ENCODE measurements at places on chromosomes 12 and 14.
A peak's percentile ranks its signal among the peaks of the same experiment; 100 is the strongest.

GRCh38 chr12:31037931-31038330 is 35.7 kb upstream of the DDX11 start:
- no peak for DNase-seq

DNA sequence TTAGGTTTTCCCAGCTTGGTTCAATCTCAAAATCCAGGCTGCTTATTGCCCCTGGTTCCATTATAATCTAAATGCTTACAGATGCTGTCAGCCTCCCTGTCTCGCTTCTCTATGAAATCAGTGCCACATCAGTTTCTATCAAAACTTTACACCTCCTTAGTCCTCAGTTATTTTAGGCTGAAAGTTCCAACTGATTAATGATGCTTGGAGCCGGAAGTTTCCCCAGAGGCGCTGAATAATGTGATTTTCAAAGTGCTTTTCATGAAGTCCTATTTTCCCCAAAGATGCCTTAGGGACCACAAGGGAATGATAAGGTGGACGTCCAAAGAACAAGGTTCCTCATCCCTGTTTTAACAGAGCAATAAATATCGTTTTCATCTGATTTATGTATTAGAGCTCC is 262.4 kb upstream of the RMST start:
- DNase-seq, result no peak

GRCh38 chr12:18402872-18403611 is 141.7 kb downstream of the PIK3C2G start:
- no peak for DNase-seq

GRCh38 chr12:47561746-47562145 is 144.1 kb downstream of the RPAP3 start:
- DNase-seq, result no peak

- no peak for DNase-seq
Observed at GRCh38 chr14:43198465-43198864, 1308.6 kb downstream of the FSCB start.

DNA sequence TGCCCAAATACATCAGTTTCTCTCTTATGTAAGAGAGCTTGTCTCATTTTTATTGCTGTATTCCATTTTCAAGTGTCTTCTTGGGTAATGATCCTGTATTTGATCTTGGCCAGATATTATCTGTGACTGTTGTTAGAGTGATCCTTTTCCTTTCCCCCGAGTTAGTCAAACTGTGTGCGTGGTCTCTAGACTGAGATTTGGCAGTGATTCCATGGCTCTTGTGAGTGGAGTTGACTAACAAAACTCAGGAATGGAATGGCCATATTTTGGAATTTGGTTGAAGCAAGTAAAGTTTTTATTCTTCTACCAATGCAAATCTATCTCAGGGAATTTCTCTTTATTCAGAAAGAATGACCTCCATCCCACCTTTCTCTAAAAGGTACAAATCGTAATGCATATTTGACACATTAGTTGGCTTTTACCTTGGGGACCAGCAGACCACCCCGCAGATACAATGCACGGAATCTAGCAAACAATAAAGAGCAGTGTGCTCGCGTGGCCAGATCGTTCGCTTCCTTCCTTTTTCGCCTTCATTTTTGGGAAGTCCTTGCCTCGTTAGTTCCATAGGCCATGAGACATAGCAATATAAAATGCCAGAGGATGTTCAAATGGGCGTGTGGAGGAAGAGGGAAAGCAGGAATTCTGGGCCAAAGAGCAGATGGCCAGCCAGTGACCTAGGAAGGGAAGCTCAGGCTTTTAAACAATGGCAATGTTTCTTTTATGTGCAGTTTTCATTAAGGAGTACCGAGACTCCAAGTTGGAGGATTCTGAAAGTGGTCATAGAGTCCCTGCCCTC is 24.4 kb downstream of the ETV6 start:
- no peak for DNase-seq

- DNase-seq, result no peak
Observed at GRCh38 chr14:58946431-58946830, 242.0 kb upstream of the DAAM1 start.

DNA sequence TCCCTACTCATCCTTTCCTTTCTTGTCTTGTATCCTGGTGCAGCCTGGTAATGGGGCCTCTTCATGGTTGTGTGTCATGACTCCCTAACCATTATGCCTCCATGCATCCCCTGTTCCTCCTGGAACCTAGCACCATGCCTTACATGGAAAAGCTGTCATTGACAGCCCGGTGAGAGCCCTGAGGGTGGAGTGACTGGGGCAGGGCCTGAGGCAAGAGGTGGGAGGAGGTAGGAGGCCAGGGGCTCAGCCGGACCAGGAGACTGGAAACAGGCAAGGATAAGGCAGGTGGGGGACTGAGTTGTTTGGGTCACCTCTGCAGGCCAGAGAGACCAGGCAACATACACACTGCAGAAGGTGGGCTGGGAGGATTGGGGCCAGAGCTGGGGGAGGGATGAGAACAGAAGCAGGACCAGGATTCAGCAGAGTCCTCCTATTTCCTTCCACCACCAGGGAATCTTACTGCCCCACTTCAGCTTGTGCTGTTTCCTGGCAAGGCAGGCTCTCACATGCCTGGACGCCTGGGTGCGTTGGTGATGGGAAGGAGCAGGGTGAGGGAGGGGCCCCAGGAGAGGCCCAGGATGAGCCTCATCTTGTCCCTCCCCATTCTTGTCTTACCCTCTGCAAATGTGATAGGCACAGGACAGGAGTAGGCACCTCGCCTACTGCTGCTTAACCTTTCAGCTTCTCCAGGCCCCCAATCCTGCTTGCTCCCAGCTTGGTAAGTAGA is at the start of gene LTB4R2:
LTB4R2 (plus strand) TSS at position 603 of the 727 bp plus-strand sequence. CDS start 525 bp downstream, outside the sequence.
- DNase-seq, result no peak

GRCh38 chr14:58656671-58657411 is 19.1 kb downstream of the DACT1 start:
- no peak for DNase-seq

- no peak for DNase-seq
Observed at GRCh38 chr12:11795913-11796459, 146.5 kb downstream of the ETV6 start.

DNA sequence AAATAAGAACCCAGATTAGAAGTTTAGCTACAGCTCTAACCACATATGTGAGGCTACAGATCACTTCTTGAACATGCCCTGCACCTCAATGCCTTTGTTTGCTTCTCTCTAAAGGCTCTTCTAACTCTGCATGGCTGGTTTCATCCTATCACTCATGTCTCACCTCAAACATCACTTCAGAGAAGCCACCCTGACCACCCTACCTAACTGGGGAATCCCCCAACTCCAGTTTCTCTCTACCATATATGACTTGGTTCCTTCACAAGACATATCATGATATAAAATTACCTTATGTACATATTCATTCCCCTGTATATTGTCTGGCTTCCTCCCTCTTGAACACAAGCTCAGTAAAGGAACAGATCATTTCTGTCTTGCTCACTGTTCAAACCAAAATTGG is 250.2 kb upstream of the GRIP1 start:
- DNase-seq, result no peak

DNA sequence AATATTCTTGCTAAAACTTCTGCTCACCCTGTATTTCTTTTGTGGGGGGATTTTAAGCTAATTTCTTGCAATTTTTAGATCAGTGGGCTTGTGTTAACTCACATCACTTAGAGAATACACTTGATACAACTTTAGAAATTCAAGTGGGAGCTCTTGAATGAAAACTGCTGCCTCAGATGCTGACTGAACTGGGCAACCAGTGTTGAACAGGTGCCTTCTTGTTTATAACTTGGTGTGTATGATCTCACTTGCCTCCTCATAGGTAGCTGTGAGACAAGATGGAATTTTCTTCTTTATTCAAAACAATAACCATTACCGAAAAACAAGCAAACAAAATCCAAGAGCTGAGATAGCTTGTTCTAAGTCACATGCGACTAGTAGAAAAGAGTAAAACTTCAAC is 63.5 kb downstream of the FGD4 start:
- DNase-seq, result no peak

DNA sequence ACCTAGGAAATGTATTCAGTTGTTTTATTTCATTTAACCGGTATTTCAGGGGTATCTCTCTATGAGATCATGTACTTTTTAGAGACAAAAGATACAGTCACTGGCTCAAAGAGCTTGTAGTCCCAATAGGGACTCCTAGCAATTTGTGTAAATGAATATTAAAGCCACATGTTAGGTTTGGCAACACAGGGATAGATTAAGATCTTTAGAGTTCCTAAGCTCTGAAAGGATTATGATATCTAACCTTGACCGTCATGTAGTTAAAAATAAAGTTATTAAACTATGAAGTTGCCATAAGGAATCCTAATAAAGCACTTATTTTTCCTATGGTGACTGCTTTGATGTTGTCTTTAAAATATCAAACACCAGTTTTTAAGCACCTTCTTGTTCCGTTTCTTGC is 100.4 kb upstream of the FGD4 start:
- DNase-seq, result no peak

- peak; percentile 38 for DNase-seq
Observed at GRCh38 chr12:120199595-120200306, 1.2 kb downstream of the RPLP0 start.

DNA sequence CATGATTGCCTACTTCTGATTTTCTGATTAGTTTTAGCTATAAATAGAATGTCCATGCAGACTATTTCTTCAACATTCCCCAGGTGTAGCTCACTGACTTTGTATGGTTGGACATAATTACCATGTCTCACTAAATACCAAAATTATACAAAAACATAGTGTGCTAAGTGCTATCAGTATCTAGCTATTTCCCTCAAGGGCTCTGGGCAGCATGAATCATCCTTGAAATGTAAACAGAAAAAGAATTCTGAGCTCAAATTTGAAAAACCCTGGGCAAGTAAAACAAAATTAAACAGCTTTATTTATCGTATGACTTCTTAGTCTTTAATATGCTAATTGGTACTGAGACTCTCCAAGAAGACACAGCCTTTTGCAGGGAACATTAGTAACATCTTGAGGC is 82.9 kb downstream of the SPATA7 start:
- no peak for DNase-seq

- no peak for DNase-seq
Observed at GRCh38 chr12:44863867-44864266, 12.2 kb downstream of the NELL2 start.

GRCh38 chr14:30995689-30996088 is 29.8 kb upstream of the AP4S1 start:
- no peak for DNase-seq

- no peak for DNase-seq
Observed at GRCh38 chr12:14387219-14387871, 21.9 kb downstream of the ATF7IP start.

DNA sequence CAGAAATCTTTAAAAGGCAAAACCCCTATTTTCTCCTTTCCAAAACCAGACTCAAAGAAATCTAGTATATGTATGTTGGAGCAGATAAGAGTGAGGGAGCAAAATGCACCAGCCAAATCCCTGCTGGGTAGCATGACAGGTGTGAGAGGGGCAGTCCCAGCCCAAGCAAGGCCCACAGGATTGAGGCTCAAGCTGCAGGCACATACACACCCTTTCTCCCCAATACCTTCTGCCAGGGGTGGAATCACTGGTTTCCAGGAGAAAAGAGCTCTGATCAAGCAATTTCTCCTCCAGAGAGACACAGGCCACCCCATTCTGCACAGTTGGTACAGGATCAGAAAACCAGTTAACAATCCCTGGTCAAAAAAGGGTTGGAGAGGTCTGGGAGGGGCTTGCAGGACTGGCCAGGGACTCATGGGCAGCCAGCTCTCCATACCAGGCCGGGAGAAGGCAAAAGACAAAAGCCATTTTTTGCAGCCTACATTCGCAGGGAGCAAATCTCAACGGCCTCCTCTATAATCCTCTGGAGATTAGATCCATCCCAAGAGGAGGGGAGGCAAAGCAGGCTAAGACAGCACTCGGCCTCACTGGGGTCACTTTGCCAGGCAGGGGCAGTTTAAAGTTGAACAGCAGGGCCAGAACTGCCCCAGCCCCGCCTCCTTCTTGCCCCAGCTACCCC is 2.1 kb downstream of the KMT2D start:
- no peak for DNase-seq

DNA sequence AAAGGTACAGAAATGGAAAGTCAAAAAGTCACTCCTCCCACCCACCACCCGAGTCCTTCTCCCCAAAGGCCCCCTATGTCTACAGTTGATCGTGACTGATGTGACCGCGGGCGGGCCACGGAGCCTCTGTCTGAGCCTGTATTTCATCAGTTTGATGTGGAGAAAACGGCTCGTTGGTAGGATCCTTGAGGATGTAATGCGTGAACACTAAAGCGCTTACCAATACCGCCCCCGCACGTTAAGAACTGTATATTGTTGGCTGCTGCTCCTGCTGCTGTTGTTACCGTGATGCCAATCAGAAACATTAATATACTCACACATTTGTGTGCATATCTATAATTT is 24.6 kb upstream of the UBC start:
- peak; percentile 28 for DNase-seq
